ENCODE measurements at places on chromosomes 1 and 21.

- no peak for ATAC-seq
Measured at GRCh38 chr1:6090996-6091822, 45.5 kb downstream of the KCNAB2 start.

- ATAC-seq, result no peak
Measured at GRCh38 chr21:27036736-27037301, 69.9 kb upstream of the ADAMTS5 start.

GRCh38 chr1:20885121-20885520 lies 98.0 kb upstream of the HP1BP3 start:
- no peak for ATAC-seq

DNA sequence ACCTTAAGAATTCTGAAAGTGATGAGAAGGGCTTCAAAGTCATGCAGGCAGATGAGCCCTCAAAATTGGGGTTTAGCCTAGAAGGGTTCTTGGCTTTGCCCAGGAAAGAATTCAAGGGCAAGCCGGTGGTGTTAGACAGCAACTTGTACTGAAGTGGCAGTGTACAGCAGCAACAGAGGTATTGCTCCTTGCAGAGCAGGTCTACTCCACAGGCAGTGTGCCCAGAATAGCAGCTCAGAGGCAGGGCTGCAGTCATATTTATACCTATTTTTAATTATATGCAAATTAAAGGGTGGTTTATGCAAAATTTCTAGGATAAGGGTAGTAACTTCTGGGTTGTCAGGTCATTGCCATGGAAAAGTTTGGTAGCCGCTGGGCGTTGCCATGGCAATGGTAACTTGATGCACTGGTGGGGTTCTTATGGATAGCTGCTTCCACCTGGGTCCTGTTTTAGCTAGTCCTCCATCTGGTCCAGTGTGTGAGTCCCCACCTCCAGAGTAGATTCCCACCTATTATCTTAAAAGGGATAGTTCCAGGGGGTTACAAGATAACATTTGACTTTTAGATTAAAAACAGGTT lies 57.9 kb upstream of the CR2 start:
- ATAC-seq, result no peak

- ATAC-seq, result no peak
Measured at GRCh38 chr1:170326186-170326585, 180.4 kb downstream of the NTMT2 start.

- ATAC-seq, result no peak
Measured at GRCh38 chr1:55957276-55957675, 622.1 kb downstream of the PLPP3 start.

DNA sequence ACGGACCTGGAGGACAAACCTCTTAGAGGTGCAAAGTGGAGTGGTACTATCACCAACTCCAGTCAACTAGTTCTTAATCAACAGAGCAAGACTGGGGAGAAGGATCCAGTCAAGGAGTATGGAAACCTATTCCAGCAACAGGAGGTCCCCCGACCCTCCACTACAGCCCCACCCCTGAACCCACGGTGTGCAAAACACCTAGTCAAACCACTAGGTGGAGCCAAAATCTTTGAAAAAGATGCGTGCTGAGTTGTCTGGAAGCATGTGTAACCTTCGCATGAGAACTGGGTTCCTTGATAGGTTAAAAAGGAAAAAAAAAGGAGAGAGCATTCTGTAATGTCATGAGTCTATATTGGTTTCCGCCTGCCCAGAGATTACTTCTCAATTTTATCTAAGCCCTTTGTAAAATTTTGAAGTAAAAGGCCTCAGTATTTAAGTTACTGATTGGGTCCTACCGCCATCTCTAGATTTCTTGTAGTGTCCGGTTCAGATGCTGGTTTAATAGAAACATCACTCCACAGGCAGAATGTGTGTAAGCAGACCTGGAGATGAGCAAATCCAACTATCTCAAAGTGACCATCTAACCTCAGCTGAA lies 81.9 kb upstream of the HAO2 start:
- ATAC-seq, result peak; percentile 82

All from stimulated activated memory B cell treated with anti-CD40 and anti-IgM and Interleukin-4, amounts not matched to agents 10 μg/mL and 1 μg/mL and 100 μg/mL, for 72 hours (primary cell).